Non-pigmented ciliary epithelial cell (primary cell): ENCODE measurements at places on chromosomes 11 and 22.
A peak's percentile ranks its signal among the peaks of the same experiment; 100 is the strongest.

- peak; percentile 35 for DNase-seq
Observed at GRCh38 chr11:43508511-43508918, 149.8 kb downstream of the TTC17 start.

GRCh38 chr11:73389916-73390315, 13.7 kb downstream of the RELT start:
- no peak for DNase-seq

GRCh38 chr11:130136107-130136506, 23.5 kb upstream of the ST14 start:
- DNase-seq = no peak

DNA sequence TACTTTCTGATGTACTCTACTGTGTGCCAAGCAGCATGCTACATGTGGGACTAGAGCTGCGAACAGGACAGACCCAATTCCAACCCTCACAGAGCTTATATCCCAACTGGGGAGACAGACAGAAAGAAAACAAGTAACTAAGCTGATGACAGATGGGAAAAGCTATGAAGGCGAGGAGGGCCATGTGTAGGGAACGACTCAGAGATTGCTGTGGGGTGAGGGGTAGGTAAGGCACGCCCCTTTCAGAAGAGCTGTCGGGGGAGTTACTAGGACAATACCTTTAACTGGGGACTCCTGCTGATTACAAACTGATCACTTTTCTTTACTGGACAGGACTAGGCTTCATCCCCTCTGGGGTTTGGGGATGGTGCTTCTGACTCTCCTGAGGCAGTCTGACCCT, 48.9 kb downstream of the ST3GAL4 start:
- DNase-seq = no peak

DNA sequence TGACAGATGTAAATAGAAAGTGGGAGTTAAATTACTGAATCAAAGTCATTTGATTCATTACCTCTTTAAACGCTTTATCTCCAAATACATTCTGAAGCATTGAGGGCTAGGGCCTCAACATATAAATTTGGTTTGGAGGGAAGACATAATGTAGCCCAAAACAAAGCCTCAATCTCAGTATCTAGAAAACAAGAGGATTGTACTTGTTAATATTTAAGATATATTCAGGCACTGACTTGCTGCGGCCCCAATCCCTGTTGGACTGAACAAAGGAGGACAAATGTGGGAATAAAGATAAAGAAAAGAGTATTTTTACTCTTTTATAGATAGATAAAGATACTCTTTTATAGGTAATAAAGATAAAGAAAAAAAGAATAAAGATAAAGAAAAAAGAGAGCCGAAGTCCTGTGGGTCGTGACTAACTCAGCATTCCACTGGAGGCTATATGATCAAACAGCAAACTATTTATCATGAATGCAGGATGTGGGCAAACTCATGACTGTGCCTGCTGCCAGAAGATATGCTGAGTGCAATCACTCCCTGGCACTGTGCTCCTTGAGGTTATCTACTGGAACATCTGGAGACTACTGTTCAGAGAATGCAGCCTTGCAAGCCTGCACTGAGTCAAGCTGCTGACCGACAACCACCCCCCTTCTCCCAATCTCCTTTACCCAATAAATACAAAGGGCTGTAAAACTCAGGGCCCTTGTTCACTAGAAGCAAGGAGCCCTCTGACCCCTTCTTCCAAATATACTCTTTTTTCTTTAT, 6.9 kb downstream of the OR10V1 start:
- DNase-seq = peak; percentile 78

- no peak for DNase-seq
Observed at GRCh38 chr22:21651521-21652009, 9.5 kb downstream of the SDF2L1 start.

- no peak for DNase-seq
Observed at GRCh38 chr11:1307163-1307870, 2.1 kb downstream of the TOLLIP start.

DNA sequence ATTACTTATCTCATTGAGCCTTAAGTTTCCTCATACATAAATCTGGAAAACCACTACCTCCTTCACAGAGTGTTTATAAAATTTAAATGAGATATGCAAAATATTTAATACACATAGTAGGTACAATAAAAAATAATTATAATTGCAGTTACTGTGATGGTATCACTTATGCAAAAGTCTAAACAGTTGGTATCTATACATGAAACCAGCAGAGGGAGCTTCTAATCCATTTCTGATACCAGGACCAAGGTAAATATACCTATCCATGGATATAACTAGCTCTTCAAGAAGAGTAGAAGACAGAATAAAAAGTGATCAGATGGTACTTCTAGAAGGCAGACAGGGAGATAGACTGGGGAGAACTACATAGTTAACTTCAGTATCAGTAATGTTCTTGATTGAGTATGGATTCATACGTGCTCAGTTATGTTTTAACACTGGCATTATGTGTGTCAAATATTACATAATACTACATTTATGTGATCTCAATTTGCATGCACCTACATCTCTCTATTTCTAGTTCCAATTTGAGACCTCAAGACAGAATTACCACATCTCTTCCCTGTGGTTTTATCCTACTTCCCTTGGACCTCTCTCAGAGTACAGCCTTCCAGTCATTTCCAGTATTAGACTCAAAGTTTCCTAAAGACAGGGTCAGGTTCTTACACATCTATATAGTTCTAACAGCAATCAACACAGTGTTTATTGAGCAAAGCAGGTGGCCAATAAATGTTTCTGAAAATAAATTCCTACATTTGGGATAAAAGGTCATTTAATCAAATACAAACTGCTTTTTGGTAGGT, 13.7 kb upstream of the TSG101 start:
- DNase-seq = no peak

- no peak for DNase-seq
Observed at GRCh38 chr11:73217810-73218105, 323 bp upstream of the P2RY2 start.

DNA sequence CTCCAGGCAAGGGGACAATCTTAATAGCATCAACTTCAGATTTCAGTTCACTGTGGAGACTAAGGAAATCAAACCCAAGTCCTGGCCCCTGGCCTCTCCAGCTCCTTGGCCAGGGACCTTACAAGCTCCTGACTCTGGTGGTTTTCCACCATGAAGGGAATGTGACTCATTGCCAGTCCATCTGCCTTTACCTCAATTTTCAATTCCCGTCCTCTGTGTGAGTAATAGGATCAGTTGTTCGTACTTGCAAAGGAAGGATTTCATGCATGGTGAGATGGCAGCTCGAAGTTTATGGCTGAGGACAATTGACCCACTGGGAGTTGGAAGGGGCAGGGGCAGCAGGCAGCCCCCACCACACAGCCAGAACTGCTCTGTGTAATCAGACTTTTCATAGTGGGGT, 42.5 kb downstream of the INSC start:
- peak; percentile 87 for DNase-seq

DNA sequence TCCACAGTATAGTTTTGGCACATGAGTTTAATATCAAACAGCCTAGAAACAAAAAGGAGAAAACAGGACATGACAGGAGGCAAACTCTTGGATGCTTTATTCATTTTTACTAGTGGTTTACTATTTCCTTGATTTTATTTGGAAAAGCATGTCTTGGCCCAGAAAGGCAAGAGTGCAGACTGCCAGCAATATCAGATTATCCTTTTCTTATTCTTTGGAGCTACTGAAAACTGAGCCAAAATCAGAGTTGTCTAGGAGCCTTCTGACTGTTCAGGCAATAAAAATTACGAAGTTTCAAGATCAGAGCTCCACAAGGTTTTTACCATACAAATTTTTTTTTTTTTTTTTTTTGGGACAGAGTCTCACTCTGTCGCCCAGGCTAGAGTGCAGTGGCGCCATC, 16.0 kb downstream of the CELF1 start:
- DNase-seq = no peak

DNA sequence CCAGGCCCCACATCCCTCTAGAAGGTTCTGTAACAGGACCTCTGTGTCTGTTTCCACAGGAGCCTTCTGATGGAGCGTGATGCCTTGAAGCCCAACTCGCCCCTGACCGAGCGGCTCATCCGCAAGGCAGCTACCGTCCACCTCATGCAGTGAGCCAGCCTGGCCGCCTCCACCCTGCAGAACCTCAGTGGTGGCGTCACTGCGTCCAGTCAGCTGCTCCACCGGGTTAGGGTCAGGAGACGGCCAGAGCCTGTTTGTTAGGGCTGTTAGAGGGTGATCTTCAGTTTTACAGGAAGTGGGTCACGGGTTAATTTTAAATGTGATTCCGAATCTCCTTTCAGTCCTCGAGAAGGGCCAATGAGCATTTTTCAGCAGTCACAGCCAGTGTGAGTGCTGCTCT, 3.9 kb upstream of the GTSE1 start:
- no peak for DNase-seq

- DNase-seq = no peak
Observed at GRCh38 chr22:22201185-22201929, 43.2 kb upstream of the VPREB1 start.

DNA sequence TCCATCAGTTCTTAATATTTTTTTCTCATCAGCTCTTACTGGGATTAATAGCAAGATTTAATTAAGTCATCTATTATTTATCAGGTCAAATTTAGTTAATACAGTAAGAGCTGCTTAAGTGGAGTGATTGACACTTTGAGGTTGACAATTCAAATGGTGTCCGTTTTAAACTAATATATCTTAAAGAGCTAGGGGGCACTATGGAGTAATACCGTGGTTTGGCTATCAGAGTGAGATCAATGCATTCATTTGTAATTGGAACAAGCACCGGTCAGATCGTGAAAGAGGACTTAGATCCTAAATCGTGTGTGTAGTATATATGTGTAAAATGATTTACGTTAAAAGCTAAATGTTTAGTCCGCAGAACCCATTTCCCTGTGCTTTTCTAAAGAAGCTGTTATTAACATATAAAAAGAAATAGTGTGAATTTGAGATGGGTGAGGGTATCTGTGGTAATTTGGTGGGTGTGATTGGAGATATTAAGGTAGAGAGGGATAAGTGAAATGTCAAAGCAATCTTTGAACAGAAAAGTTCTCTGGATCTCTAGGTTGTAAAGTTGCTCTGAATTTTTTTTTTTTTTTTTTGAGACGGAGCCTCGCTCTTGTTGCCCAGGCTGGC, 2.3 kb downstream of the SIK2 start:
- DNase-seq = no peak

- DNase-seq = peak; percentile 22
Observed at GRCh38 chr11:124415356-124415923, 9.2 kb downstream of the OR8B4 start.

GRCh38 chr11:111403051-111403726, 24.1 kb upstream of the POU2AF1 start:
- no peak for DNase-seq

DNA sequence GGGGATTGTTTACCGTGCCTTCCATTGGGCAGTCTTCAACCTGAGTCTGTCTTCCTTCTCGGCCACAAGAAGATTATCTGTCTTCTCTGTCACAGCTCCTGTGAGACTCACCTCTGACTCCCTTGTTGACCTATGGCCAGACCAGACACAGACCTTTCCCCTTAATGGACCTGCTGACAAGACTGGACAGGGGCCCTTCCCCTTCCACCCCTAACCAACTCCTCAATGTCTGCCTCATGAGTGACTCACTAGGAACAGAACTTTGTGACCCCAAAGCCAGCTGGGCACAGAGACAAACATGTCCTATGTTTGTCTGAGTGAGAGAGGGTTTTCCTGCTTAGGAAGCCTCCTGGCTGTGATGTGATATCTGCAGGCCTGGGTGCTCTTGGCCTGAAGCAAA, 405.0 kb downstream of the BRD1 start:
- no peak for DNase-seq

GRCh38 chr11:110777775-110778174, 65.5 kb upstream of the ARHGAP20 start:
- DNase-seq = peak; percentile 55

- no peak for DNase-seq
Observed at GRCh38 chr22:29216873-29217666, 11.4 kb downstream of the EMID1 start.

- DNase-seq = no peak
Observed at GRCh38 chr11:123409456-123410217, 20.4 kb upstream of the GRAMD1B start.

DNA sequence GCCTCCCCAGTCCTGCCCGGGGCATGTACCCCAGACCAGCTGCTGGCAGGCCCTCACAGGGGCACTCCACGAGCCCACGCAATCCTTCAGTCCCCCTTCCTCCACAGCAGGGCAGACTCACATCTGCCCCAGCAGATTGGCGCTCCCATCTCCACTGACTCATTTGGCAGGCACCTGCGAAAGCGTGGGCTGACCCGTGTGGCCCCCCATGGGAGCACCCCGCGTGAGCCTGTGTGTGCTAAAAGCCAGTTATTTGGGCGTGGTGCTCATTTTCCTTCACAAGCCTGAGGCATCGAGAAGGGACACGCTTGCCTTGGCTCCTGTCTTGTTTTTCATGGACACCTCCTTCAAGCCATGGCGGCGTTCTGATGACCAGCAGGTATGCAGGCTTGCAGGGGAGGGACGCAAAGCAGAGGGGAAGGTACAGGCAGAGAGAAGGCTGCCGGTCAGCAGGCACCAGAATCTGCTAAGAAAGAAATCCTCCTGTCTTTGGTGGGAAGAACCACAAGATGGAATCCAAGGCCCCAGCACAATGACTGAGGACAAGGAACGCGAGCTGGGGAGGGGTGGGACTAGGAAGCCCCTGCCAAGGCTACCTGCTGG, 8.6 kb downstream of the NECTIN1 start:
- DNase-seq = no peak

DNA sequence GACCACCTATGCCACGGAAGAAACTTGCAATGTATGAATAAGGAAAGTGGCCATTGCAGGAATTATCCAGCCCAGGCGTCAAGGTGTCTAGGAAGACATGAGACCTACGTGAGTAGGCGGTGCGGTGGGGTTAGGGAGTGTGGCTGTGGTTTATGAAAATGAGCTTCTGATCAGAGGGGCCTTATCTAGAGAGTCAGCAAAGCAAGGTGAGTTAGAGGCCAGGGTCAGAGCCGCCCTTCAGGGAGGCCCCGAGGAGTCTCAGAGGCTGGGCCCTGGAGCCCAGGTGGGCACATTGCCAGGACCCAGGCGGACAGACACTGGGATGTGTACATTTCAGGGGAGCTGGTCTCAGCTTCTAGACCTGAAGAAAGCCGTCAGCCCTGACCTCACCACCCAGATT, 13.8 kb upstream of the LINC01488 start:
- DNase-seq = no peak

DNA sequence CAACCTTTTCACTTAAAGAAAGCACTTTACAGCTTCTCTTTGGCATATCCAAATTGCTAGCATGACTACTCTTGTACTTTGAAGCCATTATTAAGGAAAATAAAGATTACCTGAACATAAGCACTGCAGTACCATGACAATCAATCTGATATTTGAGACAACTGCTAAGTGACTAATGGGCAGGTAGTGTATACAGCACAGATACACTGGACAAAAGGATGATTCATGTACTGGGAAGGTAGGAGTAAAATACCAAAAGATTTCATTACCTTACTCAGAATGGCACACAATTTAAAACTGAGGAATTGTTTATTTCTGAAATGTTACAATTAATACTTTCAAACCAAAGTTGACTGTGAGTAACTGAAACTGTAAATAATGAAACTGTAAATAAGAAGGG, 1054.3 kb upstream of the TENM4 start:
- no peak for DNase-seq

DNA sequence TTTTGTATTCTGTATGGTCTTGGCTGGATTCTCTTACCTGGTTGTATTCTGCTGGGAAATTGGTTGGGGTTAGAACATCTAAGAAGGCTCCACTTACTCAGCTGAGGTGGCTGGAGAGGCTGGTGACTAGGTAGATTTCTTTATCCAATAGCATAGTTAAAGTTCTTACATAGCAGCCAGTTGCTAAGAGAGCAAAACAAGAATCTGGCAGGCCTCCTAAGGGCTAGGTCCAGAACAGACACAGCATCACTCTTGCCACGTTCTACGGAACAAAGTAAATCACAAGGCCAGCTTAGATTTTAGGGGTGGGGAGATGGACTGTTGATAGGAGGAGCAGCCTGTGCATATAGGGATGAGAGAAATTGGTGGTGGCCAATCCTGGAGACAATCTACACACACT, 141.3 kb upstream of the CCDC90B start:
- no peak for DNase-seq
